ENCODE measurements at places on chromosomes 5 and 9. TPM values are rescaled to one million over a fixed set of nuclear protein-coding genes. Genes with fewer than 3 reads are reported as not detected.

Gene RABL6
- 75.4 TPM for total RNA-seq

DNA sequence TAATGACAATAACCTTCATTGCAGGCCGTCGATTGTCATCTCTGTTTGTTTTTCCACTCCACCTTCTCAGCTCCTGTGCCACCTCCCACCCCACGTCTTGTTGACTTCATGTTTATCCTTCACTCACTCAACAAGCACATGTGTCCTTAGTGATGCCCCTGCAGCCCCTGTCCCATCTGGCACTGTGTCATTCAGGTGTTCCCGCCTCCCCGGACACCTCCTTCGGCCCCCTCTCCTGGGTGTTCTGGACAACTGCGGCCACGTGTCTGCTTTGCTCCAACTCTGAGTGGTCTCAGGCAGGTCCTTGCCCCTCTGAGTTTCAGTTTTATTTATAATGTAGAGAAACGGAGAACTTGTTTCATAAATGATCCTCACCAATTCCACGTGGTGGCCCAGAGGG is 91.0 kb upstream of the COL5A1 start:
- no peak for DNase-seq

Gene MYOZ3
- total RNA-seq = 0.34 TPM

- no peak for DNase-seq
Measured at GRCh38 chr9:4333231-4333740, 33.4 kb upstream of the GLIS3 start.

DNA sequence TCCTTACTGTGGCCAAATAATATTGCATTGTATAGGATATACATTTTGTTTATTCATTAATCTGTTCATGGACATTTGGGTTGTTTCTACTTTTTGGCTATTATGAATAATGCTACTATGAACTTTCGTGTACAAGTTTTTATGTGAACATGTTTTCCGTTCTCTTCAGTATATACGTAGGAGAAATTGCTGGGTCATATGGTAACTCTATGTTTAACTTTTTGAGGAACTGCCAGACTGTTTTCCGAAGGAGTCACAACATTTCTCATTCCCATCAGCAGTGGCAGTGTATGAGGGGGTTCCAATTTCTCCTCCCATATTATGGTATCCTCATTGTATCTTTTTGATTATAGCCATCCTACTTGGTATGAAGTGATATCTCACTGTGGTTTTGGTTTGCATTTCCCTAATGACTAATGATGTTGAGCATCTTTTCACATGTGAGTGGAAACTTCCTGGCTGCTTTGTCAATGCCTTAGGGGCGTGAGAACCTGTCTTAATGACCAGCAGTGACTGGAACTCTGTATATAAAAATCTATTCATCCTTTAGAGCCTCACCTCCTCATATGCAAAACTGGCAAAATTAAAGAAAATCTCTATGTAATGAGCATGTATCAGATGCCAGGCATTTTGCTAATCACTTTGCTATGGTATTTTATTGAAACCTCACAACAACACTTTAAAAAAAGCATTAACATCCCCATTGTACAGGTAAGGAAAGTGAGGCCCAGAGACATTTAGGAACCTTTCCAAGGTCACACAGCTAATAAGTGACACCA is 47.8 kb upstream of the TGFBR1 start:
- DNase-seq = peak; percentile 98

Gene PCDHGC3
- 88.4 TPM for total RNA-seq
